ENCODE measurements at places on chromosomes 5 and 9.

GRCh38 chr9:4305065-4305985 is 5.5 kb upstream of the GLIS3 start:
- peak; percentile 19 for DNase-seq

- DNase-seq = peak; percentile 68
Measured at GRCh38 chr5:69492923-69493395, 369 bp downstream of the OCLN start.

DNA sequence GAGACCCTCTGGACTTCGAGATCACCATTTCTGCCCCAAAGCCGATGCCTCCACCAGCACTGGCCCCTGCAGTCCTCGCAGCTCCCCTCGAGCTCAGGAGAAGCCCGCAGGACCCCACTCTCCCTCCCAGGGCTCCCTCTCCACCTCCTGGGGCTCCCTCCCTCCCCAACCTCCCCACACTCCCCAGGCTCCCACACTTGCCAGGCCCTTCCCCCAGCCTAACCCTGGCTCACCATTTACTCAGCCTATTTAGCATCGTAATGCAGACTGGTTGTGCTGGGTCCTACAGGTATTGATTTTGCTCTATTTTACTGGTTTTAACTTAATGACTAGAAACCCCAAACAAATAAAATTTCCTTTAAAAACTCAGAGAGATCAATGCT is 23.7 kb upstream of the TMEM250 start:
- DNase-seq = no peak

DNA sequence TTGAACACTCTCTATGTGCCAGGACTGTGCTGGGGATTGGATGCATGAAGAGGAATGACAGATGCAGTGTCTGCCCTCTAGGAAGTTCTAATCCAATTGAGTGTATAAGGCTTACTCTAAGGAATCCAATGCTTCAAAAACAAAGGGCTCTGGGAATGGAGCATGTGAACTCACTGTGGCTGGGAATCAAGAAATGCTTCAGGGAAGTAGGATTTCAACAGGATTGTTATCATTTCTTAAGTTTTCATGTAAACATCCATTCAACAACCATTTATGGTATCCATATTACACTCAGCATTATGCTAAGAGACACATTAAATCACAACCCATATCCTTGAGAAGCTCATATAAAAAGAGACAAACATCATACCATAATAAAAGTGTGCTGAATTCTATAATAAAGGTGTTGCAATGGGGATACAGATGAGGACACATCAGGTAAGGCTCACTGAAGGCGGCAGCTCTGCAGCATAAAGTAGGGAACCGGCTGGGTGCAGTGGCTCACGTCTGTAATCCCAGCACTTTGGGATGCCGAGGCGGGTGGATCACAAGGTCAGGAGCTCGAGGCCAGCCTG is 11.3 kb downstream of the SIL1 start:
- no peak for DNase-seq

DNA sequence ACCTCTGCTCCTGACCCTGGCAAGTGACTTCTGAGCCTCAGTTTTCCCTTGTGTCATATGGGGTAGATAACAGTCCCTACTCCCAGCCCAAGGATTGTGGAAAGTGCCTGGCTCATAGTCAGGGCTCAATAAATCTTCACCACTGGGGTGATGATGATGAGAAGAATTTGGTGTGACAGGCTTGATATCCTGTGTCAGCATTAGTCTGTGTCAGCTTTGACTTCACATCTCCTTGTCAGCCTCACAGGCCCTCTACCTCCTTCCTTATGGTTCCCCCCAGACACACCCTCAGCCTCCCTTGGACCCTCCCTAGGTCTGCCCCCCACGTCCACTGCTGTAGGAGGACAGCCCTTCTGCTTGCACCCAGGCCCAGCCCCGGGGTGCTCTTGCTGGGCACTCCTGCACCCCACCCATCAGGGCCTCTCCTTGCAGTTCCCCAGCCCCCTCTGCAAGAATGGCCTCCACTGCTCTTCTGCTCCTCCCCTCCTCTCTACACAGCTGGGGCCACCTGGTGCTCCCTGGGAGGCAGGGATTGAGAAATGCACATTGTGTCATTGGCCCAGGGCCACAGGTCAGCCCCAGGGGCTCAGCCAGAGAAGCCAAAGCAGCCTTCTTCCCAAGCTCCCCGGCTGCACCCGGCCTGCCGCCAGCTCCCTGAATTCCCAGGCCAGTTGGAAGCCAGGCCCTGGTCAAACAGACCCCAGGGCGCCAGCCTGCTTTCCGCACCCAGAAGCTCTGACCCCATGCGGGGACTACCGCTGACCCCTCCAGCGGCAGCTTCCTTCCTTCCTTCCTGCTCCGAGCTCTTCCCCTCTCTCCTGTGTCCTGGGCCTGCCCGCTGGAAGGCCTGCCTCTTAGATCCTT is 7.7 kb downstream of the FGFR4 start:
- DNase-seq = no peak

DNA sequence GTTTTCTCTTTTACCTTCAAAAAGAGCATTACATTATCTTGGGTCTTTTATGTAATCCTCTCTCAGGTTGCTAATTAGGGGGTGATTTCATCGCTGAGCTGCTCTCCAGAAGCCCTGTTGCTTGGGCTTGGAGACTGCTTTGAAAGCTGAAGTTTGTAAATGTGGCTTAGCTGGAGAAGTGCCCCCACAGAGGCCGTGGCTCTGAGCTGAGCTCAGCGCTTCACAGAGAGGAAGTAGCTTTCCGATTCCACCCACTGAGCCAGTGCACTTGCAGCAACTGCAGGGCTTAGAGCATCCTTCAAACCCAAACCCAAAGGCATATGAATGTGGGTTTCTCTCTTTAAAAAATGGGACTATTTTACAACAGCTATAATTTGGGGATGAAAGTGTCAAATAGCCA is 13.7 kb upstream of the NXNL2 start:
- DNase-seq = no peak
